ENCODE measurements at places on chromosomes 6 and 20. TPM values are rescaled to one million over a fixed set of nuclear protein-coding genes. Genes with fewer than 3 reads are reported as not detected.

DNA sequence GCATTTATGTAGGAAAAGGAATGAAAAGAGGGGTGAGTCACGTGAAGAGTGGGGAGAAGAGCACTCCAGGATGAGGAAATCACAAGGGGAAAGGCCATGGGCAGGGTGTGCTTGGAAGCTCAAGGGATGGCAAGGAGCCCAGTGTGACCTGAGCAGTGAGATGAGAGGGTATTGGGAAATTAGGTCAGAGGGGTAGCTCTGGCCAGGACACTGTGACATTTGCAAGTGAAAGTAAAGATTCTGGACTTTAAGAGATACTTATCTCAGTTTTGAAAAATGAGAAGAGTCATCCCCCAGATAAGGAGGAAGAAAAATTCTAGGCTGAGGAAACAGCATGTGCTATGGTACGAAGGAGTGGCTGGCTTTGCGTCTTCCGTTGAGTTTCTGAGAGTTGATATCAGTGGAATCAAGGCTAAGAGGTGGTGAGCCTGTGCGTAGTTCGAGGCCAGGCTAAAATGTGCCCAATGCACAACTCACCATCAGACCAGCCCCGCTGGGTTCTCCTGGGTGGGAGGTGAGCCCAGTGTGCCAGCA is 79.9 kb downstream of the GCLC start:
- DNase-seq = peak; percentile 59
- H3K4me1 ChIP-seq = peaks cover 2% of the 10 kb centered on the region
- H3K4me3 ChIP-seq = no peak overlapping the region

DNA sequence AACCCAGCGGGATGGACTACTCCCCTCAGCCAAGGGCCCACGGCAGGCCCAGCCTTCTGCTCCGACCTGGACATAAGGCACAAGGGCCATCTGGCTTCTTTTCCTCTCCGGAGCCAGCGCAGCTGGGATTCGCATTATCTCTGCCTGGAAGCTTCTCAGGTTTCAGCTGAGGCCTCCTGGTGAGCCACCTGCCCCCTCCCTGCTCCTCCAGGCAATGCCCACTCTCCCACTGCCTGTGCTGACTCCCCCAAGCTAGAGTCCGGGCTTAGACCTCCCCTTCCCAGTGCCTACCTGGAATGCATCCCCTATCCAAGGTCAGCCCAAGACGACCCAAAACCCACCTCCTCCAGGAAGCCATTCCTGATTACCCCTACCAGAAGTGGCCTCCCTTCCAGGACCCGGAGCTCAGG is 60.7 kb downstream of the EZR start:
- no peak overlapping the region for H3K4me3 ChIP-seq
- H3K27ac ChIP-seq = no peak overlapping the region
- no peaks in the 10 kb centered on the region for H3K4me1 ChIP-seq
- no peaks in the 10 kb centered on the region for H3K27me3 ChIP-seq
- H3K36me3 ChIP-seq = no peaks in the 10 kb centered on the region
- DNase-seq = no peak

DNA sequence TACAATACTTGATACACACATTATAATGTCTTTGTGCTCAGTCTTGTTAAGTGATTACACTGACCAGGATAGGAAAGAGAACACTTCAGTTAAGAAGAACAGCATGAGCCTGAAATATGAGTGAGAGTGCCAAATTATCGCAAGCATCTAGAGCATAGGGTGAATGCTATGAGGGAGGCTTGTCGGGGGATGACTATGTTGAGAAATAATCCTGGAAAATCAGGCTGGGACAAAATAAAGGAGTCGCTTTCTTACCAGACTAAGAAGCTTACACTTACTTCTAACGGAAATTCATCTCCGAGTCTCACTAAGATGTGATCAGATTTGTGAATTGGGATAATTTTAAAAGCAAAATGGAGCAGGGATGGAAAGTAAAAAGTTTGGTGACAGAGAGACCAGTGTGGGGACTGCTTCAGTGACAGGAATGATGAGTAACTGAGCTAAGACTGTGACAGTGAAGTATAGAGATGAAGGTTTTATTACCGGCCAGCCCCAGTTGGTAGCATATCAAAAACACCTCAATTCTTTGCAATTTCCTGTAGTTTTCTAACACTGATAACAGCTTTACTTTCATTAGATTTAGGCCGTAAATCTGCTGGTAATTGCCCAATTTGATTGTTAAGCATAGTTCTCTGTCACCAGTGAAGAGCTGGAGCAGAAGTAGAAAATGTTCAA is 48.4 kb upstream of the DEFB112 start:
- no peaks in the 10 kb centered on the region for H3K4me1 ChIP-seq
- H3K27me3 ChIP-seq = no peaks in the 10 kb centered on the region

GRCh38 chr20:49823152-49823847 is 10.7 kb downstream of the SLC9A8 start:
- peaks cover 10% of the 10 kb centered on the region for H3K4me1 ChIP-seq
- no peaks in the 10 kb centered on the region for H3K36me3 ChIP-seq
- H3K4me3 ChIP-seq = no peak overlapping the region
- H3K27ac ChIP-seq = no peak overlapping the region

GRCh38 chr6:113856375-113856624 is 845 bp upstream of the MARCKS start:
- H3K27ac ChIP-seq = peak overlapping the region; percentile 95
- H3K36me3 ChIP-seq = no peaks in the 10 kb centered on the region
- peak overlapping the region; percentile 72 for H3K4me3 ChIP-seq

GRCh38 chr6:104887350-104887749 is 27.6 kb upstream of the HACE1 start:
- no peak overlapping the region for H3K27ac ChIP-seq
- H3K27me3 ChIP-seq = no peaks in the 10 kb centered on the region
- no peak for DNase-seq
- no peaks in the 10 kb centered on the region for H3K4me1 ChIP-seq
- H3K4me3 ChIP-seq = no peak overlapping the region

DNA sequence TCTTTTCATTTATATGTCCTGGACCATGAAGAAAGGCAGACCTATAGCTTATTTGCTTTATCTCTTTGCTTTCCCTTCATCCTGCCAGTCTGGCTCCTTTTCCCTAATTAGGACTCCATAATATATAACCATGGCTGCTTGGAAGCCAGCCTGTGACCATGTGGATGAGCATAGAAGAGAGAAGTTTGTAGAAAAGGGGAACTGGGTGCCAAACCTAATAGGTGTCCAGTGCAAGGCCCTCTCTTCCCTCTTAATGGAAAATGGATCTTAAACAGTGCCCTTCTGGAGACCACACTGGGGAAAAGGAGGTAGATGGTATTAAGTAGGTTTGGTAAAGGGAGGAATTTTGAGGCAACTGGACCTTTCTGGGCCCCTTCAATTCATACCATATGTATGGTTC is 16.7 kb upstream of the OSTM1 start:
- H3K27me3 ChIP-seq = no peaks in the 10 kb centered on the region
- H3K36me3 ChIP-seq = no peaks in the 10 kb centered on the region
- no peak for DNase-seq
- H3K4me1 ChIP-seq = no peaks in the 10 kb centered on the region

Gene TRIM10
- not detected for polyA plus RNA-seq

Gene AIG1
- polyA plus RNA-seq = 34.5 TPM
